ENCODE measurements at places on chromosomes 3 and 15.

GRCh38 chr3:23567917-23568316 is 237.8 kb upstream of the UBE2E1 start:
- no peak for DNase-seq

DNA sequence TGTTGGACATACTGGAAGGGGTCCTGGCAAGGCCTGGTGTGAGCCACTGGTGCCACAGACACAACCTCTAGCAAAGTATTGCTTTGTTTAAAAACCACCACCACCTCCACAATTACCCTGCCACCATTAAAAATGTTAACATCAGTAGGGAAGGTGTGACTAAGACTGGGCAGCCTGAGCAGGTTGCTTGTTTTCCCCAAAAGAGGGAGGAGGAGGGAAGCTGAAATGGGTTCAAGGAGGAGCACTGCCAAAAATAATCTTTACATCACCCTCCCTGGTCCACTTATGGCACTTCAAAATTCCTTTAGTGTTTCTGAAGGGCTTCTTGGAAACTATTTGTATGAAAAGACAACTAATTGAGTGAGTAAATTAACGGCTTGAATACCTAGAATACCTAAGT is 99.8 kb upstream of the FGF7 start:
- DNase-seq: no peak

- no peak for DNase-seq
Observed at GRCh38 chr3:61181874-61182273, 69.4 kb downstream of the FHIT start.

- no peak for DNase-seq
Observed at GRCh38 chr3:44899683-44900367, 25.4 kb downstream of the TGM4 start.

DNA sequence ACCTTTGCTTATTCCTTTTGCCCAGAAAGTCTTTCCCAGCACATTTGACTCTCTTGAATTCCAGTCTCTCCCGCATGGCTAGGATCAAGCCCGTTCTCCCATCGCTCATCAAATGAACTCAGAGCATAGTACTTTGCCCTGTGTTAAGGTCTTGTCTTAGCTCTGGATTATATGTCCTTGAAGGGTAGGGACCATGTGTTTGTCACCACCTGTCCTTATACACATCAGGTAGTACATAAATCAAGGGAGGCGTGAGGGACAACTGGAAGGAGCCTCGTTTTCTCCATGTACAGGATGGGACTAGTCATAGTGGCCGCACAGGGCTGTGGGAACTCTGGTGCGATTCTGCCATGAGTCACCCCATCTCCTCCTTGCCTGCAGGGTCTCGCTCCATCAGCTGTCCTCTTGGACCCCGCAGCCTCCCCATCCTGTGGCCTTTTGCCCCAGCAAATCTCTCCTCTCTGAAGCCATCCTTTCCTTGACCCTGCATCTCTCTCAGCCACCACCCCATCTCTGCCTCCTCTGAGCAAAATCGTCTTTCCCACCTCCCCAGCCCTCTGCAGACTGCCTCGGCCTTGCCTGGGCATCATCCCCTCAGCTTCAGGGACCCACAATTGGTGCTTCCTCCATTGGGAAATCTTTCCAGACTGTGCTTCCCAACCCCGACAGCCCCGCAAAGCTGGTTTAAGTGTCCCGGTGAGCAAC is 33.4 kb upstream of the RAB6B start:
- DNase-seq: no peak

- DNase-seq: peak; percentile 28
Observed at GRCh38 chr3:160449636-160450598, at the start of gene TRIM59. Gene TRIM59, minus strand, starts transcription at chr3:160449786. Its CDS starts 10,603 bp downstream, at chr3:160439183.

- DNase-seq: no peak
Observed at GRCh38 chr3:108305484-108306172, 9.3 kb downstream of the HHLA2 start.

DNA sequence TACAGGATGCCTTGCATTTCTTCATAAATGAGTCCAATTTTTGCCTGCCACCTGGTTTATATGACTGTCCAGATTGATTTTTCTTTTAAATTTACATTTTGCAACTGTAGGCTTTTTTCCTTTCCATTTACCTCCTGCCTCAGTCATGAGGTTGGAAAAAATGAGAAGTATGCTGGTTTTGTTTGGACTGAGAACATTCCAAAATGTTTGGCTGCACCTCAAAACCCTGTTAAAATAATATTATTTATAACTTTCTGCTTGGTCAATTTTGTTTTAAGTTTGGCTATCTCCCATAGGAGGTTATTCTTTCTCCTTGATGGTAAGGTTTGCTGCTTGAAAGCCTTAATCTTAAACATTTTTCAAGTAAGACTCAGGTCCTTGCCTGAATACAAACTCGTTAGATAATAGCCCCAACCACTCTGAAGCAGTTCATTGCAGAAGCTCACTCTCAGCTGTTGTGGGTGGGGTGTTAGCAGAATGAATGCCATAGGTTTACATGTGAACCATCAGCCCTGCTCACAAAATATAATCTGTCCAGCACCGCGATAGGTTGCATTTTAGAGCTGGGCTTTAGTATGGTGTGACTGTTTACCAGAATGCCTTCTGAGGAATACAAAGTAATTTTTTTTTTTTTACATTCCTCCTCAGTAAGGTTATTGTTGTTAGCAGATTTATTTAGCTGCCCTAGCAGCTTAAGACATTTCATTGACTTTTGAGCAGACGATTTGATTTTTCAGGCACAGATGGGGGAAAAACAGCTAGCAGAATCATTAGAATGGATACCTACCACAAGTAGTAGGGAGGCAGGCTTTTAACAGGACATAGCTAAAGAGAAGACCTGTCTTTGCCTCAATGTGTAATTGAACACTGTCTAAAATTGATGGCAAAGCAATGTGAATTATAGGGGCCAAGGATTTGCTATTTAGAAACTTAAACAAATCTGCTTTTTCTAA is 630.8 kb upstream of the KCNMB2 start:
- DNase-seq: no peak

- DNase-seq: no peak
Observed at GRCh38 chr3:172107403-172107802, 68.0 kb downstream of the FNDC3B start.

DNA sequence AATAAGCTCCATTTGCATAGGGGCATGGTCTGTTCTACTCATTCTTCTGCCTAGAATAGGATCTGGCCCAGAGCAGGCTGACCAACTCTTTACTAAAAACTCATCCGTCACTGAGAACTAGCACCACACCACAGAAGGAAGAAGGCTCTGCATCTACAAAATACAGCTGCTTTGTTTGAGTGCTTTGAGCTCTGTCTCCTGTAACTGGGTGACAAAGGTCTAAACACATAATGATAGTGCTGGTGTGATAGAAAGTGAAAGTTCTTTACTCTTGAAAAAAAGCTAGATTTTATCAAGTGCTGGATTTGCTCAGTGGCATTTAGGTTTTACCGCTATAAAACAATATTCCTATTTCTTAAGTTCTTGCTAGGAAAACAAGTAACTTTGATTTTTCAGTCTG is 140.7 kb downstream of the FHIT start:
- DNase-seq: no peak

- DNase-seq: no peak
Observed at GRCh38 chr15:77287385-77287784, 132.5 kb downstream of the PEAK1 start.

- DNase-seq: no peak
Observed at GRCh38 chr3:149134575-149134974, 5.1 kb downstream of the HPS3 start.

- no peak for DNase-seq
Observed at GRCh38 chr3:149216193-149216869, 5.3 kb downstream of the CP start.

- DNase-seq: no peak
Observed at GRCh38 chr15:66963710-66964109, 101.7 kb upstream of the SMAD3 start.

GRCh38 chr3:185325946-185326791 is 36.8 kb upstream of the MAP3K13 start:
- DNase-seq: no peak

GRCh38 chr3:167740961-167741587 is 5.6 kb downstream of the SERPINI1 start:
- no peak for DNase-seq

GRCh38 chr3:178083906-178084866 is 452.1 kb upstream of the KCNMB2 start:
- DNase-seq: no peak

GRCh38 chr15:57537072-57537471 is 54.6 kb upstream of the MYZAP start:
- DNase-seq: no peak

DNA sequence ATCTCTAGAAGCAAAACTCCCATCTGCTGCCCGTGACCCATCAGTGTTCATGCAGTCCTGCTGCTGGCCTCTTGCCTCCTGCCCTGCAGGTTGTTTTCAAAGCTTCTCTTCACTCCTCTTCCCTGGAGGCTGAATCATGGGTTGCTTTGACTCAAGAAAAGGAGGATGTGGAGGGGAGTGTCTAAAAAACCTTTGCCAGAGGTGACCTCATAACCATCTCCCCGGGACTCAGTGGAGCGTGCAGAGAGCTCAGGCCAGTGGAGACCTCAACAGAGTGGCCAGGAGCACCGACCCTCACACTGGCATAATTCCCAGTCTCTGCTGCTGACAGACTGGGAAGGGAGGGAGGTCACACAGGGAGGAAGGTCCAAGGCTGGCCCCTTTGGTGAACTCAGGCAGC is 60.9 kb upstream of the ITGA11 start:
- DNase-seq: no peak

DNA sequence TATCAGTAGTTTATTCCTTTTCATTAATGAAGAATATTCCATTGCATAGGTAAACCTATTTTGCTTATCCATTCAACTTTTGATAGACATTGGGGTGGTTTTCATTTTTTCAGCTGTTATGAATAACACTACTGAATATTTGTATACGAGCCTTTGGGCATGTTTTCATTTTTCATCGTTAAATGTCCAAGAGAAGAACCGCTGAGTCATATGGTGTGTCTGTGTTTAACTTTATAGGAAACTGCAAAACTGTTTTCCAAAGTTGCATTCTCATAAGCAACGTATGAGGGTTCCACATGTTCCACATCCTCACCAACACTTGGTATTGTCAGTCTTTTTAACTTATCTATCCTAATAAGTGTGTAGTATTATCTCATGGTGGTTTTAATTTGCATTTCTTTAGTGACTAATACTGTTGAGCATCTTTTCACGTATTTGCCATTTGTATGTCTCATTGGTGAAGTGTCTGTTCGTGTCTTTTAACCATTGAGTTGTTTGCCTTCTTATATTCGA is 33.8 kb downstream of the REC114 start:
- DNase-seq: no peak

DNA sequence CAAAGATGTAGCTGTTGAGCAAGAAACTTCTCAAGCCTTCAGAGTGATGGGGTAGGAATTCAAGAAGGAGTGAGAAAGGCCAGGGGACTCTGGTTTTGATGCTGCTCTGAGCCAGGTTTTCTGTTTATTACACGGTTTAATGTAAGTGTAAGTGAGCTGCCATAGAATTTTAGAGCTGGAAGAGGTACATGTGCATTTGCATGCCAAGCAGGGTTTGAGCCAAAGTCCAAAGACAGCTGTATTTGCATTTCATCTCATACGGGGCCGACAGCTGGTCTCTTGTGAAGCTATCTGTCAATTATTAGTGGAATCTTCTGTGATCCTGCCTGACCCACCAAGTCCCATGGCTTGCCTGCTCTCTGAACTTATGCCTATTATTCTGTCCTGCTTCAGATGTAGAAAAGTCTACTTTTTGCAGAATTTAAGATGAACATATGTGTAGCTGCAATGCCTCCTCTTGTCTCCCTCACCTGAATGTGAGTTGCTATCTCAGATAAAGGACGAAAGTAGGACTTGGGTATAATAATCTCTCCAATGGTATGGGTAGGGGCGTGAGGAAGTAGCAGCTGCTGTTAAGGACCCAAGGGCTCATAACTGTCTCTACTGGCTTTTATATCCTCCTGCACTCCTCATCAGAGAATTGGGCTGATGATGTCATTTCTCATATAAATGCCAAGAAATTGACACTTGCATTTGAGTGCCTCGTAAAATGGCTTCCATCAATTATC is 160.0 kb downstream of the SQOR start:
- no peak for DNase-seq

All from NCI-H187 treated with DMSO at 0.1 percent for 48 hours (cell line).